Activated naive CD8-positive, alpha-beta T cell treated with anti-CD3 and anti-CD28 coated beads, Interleukin-2, amount 10 ng/mL, durations not matched to agents 7 days and 5 days (primary cell): ENCODE measurements at places on chromosomes 13 and 19.
A peak's percentile ranks its signal among the peaks of the same experiment; 100 is the strongest.

- DNase-seq: no peak
Measured at GRCh38 chr13:31043957-31044356, 111.5 kb downstream of the TEX26 start.

DNA sequence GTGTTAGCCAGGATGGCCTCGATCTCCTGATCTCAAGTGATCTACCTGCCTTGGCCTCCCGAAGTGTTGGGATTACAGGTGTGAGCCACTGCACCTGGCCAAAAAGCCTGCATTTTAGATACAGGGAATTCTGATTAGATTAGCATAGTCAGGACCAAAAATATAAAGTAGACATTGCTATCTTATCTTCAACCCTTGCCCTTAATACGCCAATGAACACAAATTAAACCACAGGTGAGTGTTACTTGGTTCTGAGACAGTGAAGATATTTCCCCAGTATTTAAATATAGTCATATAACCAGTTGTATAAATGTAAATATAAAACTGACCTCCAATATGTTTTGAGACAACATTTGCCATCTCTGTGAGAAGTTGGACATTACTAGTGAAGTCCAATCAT lies 52.1 kb upstream of the STK24 start:
- no peak for DNase-seq

DNA sequence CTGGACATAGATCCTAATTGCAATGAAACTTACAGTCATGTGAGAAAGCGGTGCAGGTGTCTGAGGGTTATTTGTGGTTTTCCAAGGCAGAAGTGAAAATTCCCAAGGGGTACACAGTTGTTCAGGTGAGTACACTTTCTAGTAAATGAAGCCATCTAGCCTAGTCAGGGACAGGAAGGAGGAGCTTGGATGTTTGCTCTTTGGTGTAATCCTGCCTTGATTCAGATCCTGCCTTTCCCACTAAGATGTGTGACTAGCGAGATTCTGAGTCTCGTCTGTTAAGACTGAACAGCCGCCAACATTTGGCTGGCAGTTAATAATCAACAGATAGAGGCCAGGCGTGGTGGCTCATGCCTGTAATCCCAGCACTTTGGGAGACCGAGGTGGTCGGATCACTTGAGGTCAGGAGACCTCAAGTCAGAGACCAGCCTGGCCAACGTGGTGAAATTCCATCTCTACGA lies 2.5 kb downstream of the RPS9 start:
- no peak for DNase-seq

GRCh38 chr19:35116072-35116801 lies 614 bp downstream of the FXYD3 start:
- no peak for DNase-seq

GRCh38 chr19:43901395-43902390 lies 33.4 kb downstream of the ZNF45 start:
- DNase-seq: peak; percentile 72

GRCh38 chr19:37333457-37333856 lies 37.4 kb upstream of the ZNF527 start:
- DNase-seq: no peak
